Mesothelial cell of epicardium (in vitro differentiated cells): ENCODE measurements at places on chromosomes 5 and 9. TPM values are rescaled to one million over a fixed set of nuclear protein-coding genes. Genes with fewer than 3 reads are reported as not detected.

DNA sequence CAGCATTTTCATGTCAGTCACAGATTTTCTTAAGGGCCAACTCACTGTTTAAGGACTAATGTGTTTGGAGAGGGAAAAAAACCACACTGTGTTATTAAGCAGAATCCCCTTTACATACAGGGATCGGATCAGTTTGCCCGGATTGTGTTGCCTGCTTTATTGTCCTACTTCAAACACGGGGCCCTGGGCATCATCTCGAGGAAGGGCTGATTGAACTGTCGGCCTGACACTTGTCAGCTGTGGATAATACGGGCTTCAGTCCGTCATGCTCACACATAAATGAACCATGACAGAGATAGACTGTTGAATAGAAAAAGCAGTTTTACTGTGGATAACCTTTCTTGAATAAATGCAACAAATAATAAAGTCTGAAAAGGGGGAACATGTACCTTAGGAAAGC, 325.0 kb downstream of the ZSWIM6 start:
- H3K4me3 ChIP-seq = no peak overlapping the region
- peaks cover 49% of the 10 kb centered on the region for H3K4me1 ChIP-seq
- peaks cover 29% of the 10 kb centered on the region for H3K27me3 ChIP-seq
- no peak overlapping the region for H3K27ac ChIP-seq

GRCh38 chr5:178332210-178332641, 99.6 kb upstream of the PHYKPL start:
- no peaks in the 10 kb centered on the region for H3K27me3 ChIP-seq
- no peak for DNase-seq
- no peak overlapping the region for H3K4me3 ChIP-seq
- H3K27ac ChIP-seq = peak overlapping the region; percentile 88

DNA sequence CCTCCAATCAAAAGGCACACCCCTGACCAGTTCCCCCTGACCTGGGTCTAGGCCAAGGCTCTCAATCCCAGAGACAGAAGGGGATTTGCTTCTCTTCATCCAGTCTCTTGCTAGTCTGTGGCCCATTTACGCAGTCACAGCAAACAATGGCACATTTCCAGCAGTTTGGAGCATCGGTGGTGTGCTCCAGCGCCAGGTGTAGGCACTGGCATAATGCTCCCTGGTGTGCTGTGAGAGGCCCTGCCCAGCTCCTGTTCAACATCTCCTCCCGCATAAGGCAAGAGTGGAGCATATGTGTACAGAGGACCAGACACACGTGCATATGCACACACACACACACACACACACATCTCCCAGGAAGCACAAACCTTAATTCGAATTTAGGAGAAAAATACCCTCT, 79.5 kb upstream of the ERCC6L2 start:
- no peaks in the 10 kb centered on the region for H3K27me3 ChIP-seq
- no peak overlapping the region for H3K4me3 ChIP-seq
- no peaks in the 10 kb centered on the region for H3K36me3 ChIP-seq
- DNase-seq = no peak

DNA sequence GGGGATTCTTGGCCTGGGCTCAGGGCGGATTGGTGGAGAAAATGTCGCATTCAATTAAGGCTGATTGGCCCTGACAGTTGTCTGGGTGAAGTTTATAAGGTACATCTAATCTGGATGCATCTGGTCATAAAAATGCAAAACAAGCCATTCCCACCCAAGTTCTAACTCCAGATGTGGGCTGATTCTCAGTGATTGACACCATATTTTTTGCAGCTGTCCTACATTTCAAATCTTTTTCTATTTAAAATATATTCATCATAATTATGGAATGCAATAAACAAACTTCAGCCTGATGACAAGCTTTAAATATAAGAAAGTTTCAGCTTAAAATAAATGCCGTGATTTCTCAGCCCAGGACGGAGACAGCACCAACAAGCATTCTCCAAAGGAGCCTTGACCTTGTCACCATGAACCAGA, 146.4 kb upstream of the SMIM23 start:
- no peaks in the 10 kb centered on the region for H3K36me3 ChIP-seq
- H3K4me3 ChIP-seq = no peak overlapping the region
- no peak overlapping the region for H3K27ac ChIP-seq
- DNase-seq = no peak

DNA sequence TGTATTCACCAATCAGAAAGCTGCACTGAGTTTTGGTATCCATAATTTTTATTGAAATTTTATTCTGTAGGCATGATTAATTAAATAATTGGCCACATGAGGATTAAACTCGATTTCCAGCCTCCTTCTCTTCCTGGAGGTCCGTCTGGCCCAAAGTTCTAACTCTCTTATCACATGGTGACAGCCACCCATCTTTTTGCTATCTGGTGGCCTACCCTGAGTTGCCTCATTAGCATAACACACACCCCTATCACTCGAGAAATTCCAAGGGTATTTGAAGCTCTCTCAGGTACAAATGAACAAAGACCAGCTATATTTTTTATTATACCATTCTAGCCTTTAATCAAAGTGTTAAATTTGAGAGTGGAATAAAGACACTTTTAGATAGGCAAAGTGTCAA, 57.7 kb downstream of the APC start:
- no peak overlapping the region for H3K27ac ChIP-seq
- peaks cover 43% of the 10 kb centered on the region for H3K36me3 ChIP-seq
- no peak overlapping the region for H3K4me3 ChIP-seq
- DNase-seq = no peak

The SLC22A4 gene
- total RNA-seq = 2.1 to 2.4 TPM (median 2.2 TPM) in 3 replicates
